ENCODE measurements at places on chromosomes 16 and 17.

GRCh38 chr16:85514295-85514597 is 98.9 kb upstream of the GSE1 start:
- no peak for DNase-seq

DNA sequence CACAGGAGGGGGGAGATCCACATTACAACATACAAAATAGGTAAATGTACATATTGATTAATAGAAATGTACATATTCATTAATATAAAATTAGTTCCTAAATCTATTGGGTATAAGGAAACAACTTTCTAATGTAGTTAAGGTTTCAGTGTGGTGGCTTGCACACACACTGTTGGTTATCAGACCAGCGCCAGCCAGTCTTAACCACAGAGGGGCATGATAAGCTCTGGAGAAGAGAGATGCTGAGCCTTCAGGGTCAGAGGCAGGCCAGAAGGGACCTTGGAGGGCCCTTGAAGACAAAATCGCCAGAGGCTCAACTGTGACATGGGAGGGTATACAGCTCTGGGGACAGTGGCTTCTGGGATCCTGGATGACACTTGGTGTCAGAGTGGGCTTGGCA is 10.9 kb upstream of the ZFP90 start:
- no peak for DNase-seq

DNA sequence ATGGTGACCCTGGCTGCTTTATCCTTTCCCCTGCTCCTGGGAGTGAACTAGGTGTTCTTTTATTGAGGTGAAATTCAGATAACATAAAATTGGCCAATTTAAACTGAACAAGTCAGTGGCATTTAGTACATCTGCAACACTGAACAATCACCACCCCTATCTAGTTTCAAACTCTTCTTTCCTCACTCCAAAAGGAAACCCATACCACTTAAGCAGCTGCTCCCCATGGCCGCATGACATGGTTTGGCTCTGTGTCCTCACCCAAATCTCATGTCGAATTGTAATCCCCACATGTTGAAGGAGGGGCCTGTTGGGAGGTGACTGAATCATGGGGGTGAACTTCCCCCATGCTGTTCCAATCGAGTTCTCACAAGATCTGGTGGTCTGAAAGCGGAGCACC is 154.1 kb downstream of the STX8 start:
- no peak for DNase-seq

DNA sequence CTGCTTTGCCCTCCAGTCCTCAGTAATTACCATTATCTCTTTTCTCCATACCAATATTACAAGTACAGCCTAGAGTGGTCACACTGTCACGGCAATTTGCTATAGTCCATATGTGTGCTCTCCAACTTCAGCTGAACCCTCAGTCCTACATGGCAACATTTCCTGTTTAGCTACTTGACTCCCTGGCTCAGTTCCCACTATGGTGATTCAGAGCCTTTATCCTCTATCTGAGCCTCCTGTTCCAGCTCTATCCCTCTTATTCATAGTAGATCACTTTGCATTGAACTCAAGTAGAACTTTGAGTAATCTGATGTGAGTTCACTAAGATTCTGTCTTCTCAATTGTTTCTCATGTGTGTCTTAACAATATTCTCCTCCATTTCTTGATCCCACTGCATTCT is 43.7 kb upstream of the GOSR1 start:
- DNase-seq: no peak

DNA sequence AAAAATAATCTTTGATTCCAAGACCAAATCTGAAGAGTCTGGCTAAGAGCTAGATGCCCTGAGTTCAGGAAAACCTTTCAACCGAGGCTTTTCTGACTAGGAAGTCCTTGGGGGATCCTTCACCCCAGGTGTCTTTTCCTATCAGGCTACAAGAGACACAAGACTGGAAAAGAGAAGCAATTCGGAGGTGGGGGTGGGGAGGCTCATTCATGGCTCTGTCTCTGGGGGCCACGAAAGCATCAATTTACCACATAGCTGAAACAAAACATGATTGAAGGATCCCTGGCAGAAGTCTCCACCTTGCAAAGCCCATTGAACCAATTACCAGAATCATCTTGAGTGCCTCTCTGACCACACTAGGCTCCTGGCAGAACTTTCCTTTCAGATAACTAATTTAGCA is 239.8 kb upstream of the SALL1 start:
- no peak for DNase-seq

GRCh38 chr16:66057057-66057456 is 309.4 kb upstream of the CDH5 start:
- no peak for DNase-seq

- no peak for DNase-seq
Observed at GRCh38 chr17:50036455-50037261, 19.3 kb upstream of the ITGA3 start.

DNA sequence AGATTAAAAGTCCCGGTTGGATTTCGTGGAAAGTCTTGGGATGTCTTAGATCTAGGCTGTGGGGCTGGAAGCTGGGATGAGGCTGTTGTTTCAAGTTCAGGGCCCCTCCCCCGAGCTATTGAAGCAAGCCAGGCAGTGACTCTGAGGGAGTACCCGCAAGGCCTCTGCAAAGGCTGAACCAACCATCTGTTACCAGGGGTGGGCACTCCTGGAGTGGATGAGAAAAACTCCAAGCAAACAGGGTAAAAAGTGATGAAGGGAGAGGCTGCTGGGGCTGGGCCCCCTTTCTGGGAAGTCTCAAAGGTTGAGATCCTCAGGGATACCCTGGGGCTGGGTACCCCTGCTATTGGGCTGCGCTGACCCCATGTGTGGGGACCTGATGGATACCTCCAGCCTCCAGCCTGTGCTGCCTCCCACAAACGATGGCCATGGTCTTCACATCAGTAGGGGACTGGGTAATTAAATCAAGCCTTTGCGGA is 82.4 kb upstream of the KIFC3 start:
- no peak for DNase-seq

GRCh38 chr17:49003557-49004511 is 6.6 kb downstream of the IGF2BP1 start:
- no peak for DNase-seq

GRCh38 chr16:31217136-31217530 is 198 bp upstream of the PYDC1 start:
- no peak for DNase-seq

GRCh38 chr16:13453938-13454553 is 465.9 kb upstream of the ERCC4 start:
- DNase-seq: no peak

GRCh38 chr17:80722661-80723060 is 178.0 kb downstream of the RPTOR start:
- DNase-seq: no peak

DNA sequence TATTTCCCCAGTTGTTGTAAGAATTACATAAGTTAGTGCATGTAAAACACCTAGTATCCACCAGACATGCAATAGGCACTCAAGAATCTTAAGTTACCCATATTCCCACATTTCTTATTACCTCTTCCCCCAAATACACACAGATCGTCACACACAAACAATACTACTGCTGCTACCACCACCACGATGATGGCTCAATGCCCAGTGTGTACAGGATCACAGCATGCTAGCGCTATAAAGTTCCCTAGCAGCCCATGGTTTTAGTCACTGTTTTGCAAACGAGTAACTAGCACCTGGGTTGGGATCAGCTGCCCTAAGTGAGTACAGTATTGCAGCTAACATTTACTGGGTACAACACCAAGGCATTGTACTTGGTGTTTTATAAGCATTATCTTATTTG is 411.7 kb downstream of the UTP18 start:
- DNase-seq: no peak

DNA sequence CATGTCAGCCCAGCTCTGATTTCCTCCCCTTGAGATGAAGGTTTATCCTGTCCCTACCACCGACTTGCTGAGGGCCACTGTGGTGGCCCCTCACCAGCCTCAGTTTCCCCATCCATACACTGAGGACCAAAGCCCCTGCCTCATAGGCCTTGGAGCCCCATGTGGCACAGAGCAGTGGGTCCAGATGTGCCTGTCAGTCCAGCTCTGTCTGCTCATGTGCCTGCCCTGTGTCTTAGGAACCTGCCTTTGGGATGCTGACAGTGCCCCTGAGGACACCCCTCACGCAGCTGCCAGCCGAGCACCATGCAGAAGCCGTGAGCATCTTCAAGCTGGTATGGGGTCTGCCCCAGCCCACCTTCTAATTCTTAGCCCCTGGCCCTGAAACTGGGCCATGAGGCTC is 35.7 kb downstream of the MYO15A start:
- DNase-seq: no peak

DNA sequence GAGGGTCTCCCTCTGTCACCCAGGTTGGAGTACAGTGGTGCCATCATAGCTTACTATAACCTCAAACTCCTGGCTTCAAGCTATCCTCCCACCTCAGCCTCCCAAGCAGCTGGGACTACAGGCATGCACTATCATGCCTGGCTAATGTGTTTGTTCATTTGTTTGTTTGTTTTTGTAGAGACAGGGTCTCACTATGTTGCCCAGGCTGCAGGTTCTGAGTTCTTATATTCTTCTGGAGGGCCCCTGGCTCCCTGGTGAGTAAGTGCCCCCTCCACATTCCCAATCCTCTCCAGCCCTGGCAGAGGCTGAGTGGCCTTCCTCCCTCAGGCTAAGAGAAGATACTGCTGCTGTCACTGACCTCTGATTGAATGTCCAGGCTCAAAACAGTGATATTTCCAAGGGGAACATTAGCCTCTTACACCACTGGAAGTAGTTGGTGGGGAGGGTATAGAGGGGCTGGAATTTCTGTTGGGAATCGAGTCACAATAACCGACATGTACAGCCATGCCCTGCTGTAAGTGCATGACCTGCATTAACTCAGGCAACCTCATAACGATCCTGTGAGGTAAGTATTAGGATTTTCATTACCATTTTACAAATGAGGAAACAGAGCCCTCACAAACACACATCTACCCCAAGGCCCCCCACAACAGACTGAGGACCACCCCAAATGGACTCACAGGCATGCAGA is 2.7 kb upstream of the ETV4 start:
- no peak for DNase-seq

DNA sequence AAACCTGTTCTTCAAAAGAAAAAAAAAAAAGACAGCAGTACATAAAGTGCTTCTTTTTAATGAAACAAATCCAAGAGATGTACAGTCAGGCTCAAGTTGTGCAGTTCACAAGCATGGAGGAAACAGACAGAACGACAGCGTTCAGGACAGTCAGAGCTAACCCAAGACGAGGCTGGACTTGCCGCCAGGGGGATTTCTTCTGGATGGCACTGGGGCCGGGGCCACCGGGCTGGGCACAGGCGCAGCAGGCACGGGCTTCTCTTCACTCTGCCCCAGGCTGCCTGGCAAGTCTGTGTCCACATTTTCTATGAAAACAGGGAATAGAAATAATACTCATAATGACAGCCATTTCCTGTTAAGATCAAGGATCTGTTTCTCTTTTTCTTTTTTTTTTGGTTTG is 4.4 kb upstream of the NT5C start:
- DNase-seq: no peak

- DNase-seq: no peak
Observed at GRCh38 chr17:74949455-74950115, 13.9 kb downstream of the OTOP3 start.

- DNase-seq: no peak
Observed at GRCh38 chr17:49201481-49201927, 8.9 kb downstream of the GNGT2 start.

DNA sequence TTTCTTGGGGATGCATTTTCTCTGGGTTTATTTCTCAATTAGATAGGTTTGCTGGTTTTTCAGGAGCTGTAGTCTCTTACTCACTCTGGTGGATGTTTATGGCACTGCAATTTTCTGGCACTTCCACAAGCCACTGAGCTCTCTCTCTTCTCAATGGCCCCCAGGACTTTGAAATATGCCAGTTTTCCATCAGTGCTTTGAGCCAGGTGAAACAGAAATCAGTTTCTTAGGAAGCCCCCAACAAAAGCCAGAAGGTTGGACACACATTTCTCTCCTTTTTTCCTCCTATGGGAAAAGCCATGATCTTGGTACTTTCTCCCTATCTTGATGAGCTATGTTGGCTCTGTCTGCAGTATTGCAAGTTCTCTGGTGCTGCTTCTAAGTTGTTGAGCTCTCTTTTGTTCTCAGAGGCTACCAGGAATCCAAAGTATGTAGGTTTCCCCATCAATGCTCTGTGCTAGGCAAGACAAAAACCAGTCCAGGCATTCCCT is 90.7 kb upstream of the SMIM36 start:
- DNase-seq: no peak

GRCh38 chr17:49501496-49501895 is 6.4 kb downstream of the NGFR start:
- DNase-seq: no peak

DNA sequence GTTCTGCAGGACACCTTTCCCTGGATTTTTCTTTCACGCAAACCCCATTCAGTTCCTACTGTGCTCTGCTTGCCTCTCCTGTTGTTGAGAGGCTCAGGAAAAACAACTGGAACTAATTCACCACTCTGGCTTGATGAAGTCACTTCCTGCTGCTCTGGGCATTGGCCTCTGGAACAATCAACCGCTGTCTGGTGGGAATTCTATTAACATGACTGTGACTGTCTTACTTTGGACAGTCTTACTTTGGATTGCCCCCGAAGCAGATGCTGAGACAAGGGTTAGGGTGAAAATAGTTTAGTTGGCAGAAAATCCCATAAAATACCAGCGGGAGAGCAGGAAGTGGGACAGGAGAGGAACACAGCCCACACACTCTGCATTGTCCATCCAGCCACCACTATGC is 90.0 kb upstream of the HSBP1 start:
- DNase-seq: no peak

DNA sequence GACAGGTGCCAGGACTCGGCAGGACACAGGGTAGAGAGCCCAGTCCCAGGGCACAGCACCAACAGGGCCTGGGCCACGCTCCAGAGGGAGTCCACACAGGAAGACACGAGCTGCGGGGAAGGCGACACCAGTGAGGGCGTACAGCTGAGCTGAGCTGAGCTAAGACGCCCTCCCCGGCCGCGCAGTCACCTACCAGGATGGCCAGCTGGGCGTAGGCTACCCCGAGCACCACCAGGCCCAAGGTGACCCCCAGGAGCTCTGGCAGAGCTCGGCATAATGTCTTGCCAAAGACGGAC is 42.6 kb downstream of the TSC2 start:
- no peak for DNase-seq

DNA sequence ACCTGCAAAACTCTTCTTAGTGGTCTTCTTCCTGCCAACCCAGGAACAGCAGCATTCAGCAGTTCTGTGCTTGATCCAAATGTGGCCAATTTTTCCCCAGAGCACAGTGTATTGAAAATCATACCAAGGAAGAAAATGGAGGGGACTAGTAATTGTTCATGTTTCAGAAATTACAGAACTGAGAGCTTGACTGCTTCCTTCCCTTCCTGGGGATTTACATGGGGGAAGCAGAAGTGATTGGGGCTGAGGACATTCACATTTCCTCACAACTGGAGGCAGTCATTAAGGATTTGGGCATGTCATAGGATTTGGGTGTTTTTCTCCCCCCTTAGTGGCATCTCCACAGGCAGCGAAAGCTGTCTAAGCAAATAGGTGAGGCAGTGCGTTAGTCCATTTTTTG is 19.7 kb downstream of the CIITA start:
- DNase-seq: no peak

- peak; percentile 74 for DNase-seq
Observed at GRCh38 chr17:82153745-82154375, 55.8 kb upstream of the FASN start.
